IPS DF 6.9 (cell line): ENCODE measurements at places on chromosomes 13 and 19.

DNA sequence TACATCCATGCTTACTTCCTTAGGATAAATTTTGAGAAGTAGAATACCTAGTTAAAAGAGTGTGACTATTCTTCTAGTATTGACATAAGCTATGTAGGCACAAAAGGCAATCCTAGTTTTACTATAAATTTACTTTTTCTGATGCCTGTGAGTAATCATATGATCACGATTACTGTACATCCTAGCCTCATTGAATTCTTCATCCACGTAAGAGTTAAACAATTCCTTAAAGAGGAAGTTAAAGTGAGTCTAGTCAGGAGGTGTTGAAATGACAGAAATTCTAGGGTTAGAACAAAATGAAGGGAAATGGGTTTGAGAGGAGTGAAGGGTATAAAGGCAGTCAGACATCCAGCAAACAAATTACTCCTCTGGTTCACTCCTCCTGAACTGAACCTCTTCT is at the start of gene ACOD1:
ACOD1 (plus strand) TSS at position 363 of the 400 bp plus-strand sequence. CDS start 48 bp downstream, outside the sequence.
- DNase-seq, result no peak

DNA sequence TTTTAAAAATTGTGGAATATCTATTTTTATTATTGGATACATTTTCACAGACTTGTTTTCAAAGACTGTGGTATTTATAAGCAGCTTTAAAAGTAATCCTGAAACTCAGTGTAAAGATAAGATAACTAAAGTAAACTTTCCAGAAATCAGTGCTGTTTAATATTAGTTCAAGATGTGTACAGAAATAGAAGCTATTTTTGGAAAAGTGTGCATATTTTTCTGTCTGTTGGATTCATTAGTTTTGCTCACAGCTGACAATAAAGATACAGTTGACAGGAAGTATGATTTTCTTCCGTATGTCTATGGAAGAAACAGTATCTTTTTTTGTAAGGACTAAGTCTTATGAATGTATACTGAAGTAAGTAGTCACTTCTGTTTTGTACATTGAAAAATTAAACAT is 85.9 kb downstream of the GJA3 start:
- no peak for DNase-seq

DNA sequence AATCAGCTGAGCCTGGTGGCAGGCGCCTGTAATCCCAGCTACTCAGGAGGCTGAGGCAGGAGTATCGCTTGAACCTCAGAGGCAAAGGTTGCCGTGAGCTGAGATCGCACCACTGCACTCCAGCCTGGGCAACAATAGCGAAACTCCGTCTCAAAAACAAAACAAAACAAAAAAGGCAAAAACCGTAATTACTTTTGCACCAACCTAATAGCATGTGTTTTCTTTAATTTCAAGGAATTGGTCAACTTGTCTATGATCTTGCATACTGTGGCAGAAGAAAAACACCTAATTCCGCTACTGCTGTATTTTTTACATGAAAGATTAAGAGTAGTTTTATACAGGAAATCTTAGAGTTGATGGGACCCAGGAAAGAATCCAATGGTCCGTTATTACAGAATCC is 241.2 kb downstream of the COL4A1 start:
- no peak for DNase-seq

GRCh38 chr13:95604556-95604915 is 40.0 kb downstream of the DZIP1 start:
- DNase-seq, result no peak

GRCh38 chr13:35596321-35597030 is 120.0 kb upstream of the MAB21L1 start:
- DNase-seq, result no peak
